ENCODE measurements at places on chromosomes 3 and 15. TPM values are rescaled to one million over a fixed set of nuclear protein-coding genes. Genes with fewer than 3 reads are reported as not detected.
A peak's percentile ranks its signal among the peaks of the same experiment; 100 is the strongest.

Gene THRB
- not detected for total RNA-seq

Gene ISLR
- total RNA-seq: not detected

Gene MASP1
- total RNA-seq: not detected

- DNase-seq: no peak
- H3K4me1 ChIP-seq: no peaks in the 10 kb centered on the region
- H3K27me3 ChIP-seq: peaks cover 8% of the 10 kb centered on the region
- no peak overlapping the region for H3K27ac ChIP-seq
- no peak overlapping the region for H3K4me3 ChIP-seq
These were observed 142.7 kb downstream of the ALDH1A2 start for GRCh38 chr15:57922776-57923175.

Gene POLQ
- total RNA-seq: 35.6 TPM

DNA sequence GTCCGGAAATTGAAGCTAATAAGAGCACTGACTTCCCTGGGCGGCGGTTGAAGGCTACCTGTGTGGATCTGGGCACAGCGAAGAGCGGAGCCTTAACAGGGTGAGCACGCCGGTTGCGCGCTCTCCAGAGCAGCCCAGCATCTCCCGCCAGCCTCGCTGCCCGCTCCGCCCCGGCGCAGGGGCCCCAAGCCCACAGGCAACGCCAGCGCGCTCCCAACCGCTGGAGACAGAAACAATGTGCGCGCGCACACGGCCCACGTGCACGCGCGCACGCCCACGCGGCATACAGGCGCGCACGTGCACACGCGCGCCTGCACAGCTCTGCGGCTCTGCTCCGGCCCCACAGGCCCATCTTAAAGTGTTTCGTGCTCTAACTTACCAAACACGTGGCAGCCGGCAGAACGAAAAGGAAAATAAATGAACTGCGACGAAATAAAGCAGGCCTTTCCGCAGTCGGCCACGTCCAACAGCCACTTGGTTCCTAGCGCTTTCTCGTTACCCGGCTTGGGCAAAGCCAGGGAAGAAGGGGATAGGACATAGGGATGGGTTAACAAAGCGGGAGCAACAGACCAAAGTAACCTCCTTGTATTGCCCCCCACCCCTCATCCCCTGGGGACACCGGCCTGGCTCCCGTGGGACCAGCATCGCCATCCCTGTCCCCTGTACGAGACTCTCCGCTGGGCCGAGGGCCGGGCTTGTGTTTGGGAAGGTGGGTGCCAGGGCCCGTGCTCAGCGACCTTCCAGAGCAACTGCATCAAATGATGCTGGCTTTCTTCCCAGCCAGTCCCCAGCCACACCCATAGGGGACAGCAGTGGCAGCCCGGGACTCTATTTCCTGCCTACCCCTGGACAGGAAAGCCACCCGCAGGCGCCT, 203.7 kb downstream of the ABHD5 start:
- peaks cover 10% of the 10 kb centered on the region for H3K4me1 ChIP-seq
- H3K27ac ChIP-seq: no peak overlapping the region
- H3K4me3 ChIP-seq: peak overlapping the region; percentile 75
- no peaks in the 10 kb centered on the region for H3K36me3 ChIP-seq
- peaks cover 47% of the 10 kb centered on the region for H3K27me3 ChIP-seq

GRCh38 chr3:55172913-55173312, 245.1 kb upstream of the LRTM1 start:
- H3K36me3 ChIP-seq: no peaks in the 10 kb centered on the region
- no peak for DNase-seq
- no peaks in the 10 kb centered on the region for H3K4me1 ChIP-seq
- no peaks in the 10 kb centered on the region for H3K27me3 ChIP-seq
- H3K27ac ChIP-seq: no peak overlapping the region

DNA sequence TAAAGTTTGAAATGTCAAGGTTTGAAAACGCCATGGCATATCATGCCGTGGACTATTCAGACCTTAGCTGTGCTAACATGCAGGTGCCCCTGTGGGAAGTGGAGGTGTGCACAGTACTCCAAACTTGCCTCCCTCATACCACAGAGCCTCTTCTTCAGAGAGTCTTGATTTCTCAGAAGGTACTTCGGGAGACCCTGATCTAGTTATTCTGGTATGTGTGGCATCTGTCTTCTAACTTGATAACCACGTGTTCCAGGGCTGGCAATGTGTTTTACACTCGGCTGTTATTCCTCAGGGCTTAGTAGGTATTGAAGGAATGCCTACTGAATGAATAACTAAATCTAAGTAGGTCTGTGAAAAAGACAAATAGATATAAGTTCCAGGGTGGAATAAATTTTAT, 309.9 kb downstream of the CLSTN2 start:
- H3K36me3 ChIP-seq: no peaks in the 10 kb centered on the region
- H3K4me3 ChIP-seq: no peak overlapping the region
- no peak overlapping the region for H3K27ac ChIP-seq
- DNase-seq: no peak
- H3K4me1 ChIP-seq: no peaks in the 10 kb centered on the region

Gene PLA2G4E
- total RNA-seq: not detected

GRCh38 chr15:90208356-90208755, 7.2 kb downstream of the SEMA4B start:
- H3K27ac ChIP-seq: no peak overlapping the region
- no peaks in the 10 kb centered on the region for H3K36me3 ChIP-seq
- H3K4me1 ChIP-seq: peaks cover 14% of the 10 kb centered on the region
- no peak overlapping the region for H3K4me3 ChIP-seq

Gene FAM174B
- 2.5 TPM for total RNA-seq

DNA sequence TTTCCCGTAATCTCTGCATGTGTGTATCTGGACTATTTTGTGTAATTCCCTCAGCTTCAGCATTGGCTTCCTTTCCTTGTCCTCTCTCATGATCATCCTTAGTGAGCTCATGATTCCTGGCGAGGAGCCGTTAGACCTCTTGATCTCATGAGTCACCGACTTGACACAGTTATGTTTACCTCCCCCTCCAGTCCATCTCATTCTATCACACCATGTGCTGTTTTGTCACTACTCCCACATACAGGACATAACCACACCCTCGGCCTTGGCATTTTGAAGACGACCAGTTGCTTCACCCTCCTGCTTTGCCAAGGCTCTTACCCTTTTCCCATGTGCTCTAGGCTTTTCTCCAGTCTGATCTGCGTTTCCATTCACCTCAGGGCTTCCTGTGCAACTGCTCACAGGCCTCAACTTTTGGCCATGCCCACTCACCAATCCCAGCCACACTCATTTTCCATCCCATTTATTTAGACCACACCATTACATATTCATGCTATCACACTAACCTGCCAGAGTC, 41.5 kb downstream of the CP start:
- no peaks in the 10 kb centered on the region for H3K27me3 ChIP-seq
- no peak overlapping the region for H3K27ac ChIP-seq
- peaks cover 1% of the 10 kb centered on the region for H3K4me1 ChIP-seq
- no peak overlapping the region for H3K4me3 ChIP-seq

DNA sequence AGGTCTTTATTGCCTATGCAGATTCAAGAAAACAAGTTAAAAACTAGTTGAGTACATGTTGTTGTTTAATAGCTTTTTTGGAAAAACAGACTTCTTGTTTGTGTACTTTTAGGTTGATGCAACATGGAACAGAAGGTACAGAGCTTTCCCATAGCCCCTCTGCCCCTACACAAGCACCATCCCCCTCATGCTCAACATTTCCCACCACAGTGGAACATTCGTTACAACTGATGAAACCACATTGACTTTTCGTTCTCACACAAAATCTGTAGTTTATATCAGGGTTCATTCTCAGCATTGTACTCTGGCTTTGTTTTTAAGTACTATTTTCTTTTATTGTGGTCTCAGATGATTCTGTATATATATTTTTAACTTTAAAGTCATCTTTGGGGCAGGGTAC, 1054.6 kb downstream of the NTRK3 start:
- no peak overlapping the region for H3K27ac ChIP-seq
- H3K4me1 ChIP-seq: no peaks in the 10 kb centered on the region
- DNase-seq: no peak
- H3K27me3 ChIP-seq: no peaks in the 10 kb centered on the region

GRCh38 chr3:145055375-145056076, 1083.9 kb downstream of the DIPK2A start:
- H3K4me1 ChIP-seq: no peaks in the 10 kb centered on the region
- no peaks in the 10 kb centered on the region for H3K36me3 ChIP-seq

DNA sequence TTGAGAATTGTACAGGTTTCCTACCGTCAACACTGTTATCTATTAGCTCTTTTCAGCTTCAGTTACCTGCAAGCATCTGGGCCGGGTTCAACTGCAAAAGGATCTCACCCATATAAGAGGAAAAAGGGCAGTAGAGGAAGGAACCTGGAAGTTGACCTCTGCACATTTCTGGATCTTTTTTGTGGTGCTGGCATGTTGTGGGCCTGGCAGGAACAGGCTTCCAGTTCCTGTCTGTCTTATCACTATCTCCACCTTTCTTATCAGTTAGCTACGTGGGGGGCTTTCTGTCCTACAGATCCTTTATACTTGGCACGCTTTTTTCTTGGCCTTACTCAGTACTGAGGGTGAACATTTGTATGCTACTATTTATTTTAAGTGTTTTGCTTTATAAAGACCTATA, 42.2 kb upstream of the TJP1 start:
- no peak overlapping the region for H3K27ac ChIP-seq
- H3K27me3 ChIP-seq: peaks cover 5% of the 10 kb centered on the region
- H3K4me3 ChIP-seq: no peak overlapping the region

- peak overlapping the region; percentile 70 for H3K4me3 ChIP-seq
- DNase-seq: peak; percentile 69
- peaks cover 37% of the 10 kb centered on the region for H3K4me1 ChIP-seq
- H3K27me3 ChIP-seq: no peaks in the 10 kb centered on the region
These were observed 179.6 kb downstream of the NSMCE3 start for GRCh38 chr15:29089731-29090616.

GRCh38 chr15:100565591-100565990, 36.4 kb downstream of the LINS1 start:
- H3K36me3 ChIP-seq: peaks cover 44% of the 10 kb centered on the region
- H3K27me3 ChIP-seq: no peaks in the 10 kb centered on the region
- H3K4me1 ChIP-seq: peaks cover 8% of the 10 kb centered on the region
- DNase-seq: no peak
- H3K4me3 ChIP-seq: no peak overlapping the region

Gene HACD3
- 36.5 TPM for total RNA-seq

DNA sequence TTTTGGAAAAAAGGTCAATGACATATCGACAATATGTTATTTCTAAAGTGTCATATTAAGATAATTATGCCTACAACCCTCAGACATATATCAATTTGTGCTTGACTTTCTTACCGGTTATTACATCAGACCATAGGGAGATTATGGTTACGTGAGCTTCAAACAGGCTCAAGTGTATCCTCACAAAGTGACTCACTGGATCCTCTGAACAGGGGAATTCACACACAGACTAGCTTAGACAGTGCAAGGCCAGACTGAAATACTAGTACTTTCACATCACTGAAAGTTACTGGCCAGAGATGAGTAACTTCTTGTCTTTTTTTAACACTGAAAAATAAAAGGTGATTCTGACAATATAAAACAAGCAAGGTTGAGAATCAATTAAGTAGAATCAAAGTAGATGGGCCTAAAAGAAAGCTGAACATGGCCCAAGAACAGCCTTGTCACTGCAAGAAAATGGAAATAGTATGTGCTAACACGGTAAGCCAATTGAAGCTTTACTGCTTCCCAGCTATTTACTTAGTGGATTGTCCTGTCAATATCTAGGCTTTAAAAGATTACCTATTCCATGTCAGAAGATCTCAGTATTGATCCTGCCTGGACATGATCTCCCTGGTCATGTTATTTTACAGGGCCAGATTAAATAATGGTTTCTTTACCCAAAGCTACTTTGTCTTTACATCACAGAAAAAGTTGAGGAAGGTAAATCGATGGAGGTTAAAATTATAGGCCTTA, 848.6 kb downstream of the ROBO1 start:
- H3K36me3 ChIP-seq: no peaks in the 10 kb centered on the region
- H3K27me3 ChIP-seq: no peaks in the 10 kb centered on the region
- DNase-seq: no peak
- no peaks in the 10 kb centered on the region for H3K4me1 ChIP-seq
- H3K4me3 ChIP-seq: no peak overlapping the region

DNA sequence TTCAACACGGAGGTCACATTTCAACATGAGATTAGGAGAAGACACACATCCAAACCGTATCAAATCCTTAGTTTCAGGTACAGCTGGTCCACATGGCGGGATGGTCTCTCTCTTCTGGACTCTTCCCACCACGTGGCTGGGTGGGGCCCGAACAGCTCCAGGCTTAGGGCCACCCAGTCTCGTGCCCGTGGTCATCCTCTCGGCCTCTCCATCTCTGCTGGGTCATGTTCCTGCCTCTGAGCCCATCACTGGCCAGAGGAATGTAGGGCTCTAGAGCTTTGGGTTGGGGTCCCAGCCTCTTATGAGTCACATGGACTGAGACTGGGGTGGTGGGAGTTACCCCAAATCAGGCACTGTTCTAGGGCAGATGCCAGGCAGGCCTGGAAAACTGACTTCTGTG, 12.2 kb downstream of the SYNM start:
- H3K4me3 ChIP-seq: no peak overlapping the region
- H3K4me1 ChIP-seq: no peaks in the 10 kb centered on the region
- no peak overlapping the region for H3K27ac ChIP-seq
- H3K36me3 ChIP-seq: no peaks in the 10 kb centered on the region
- DNase-seq: no peak

Gene ZNF502
- total RNA-seq: 2.4 TPM

Gene SIDT1
- 34.8 TPM for total RNA-seq

DNA sequence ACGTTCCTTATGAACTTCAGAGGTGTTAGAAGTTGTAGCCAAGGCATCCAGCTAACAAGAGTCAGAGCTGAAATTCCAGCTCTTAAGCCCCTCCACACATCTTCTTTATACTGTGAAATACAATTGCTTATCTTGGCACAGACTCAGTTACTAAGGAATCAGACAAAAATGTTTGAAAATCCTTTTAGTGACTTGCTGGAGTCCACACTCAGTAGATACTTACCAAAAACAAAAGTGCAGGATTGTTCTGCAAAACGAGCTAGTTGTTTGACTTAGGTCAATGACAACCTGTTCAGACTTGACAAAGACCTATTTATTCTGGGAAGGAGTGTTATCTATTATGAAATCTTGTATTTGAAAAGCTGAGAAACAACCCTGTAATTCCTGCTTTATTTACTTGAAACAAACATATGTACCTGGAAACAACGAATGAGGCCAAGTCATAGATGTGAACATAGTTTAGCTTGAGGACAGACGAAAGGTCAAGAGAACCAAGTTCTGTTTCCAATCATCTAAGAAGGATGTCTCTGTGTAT, 38.5 kb downstream of the B3GNT5 start:
- peaks cover 15% of the 10 kb centered on the region for H3K36me3 ChIP-seq
- DNase-seq: no peak
- H3K27me3 ChIP-seq: no peaks in the 10 kb centered on the region
- no peak overlapping the region for H3K4me3 ChIP-seq
- H3K4me1 ChIP-seq: peaks cover 14% of the 10 kb centered on the region
- H3K27ac ChIP-seq: no peak overlapping the region

- peaks cover 51% of the 10 kb centered on the region for H3K27me3 ChIP-seq
- DNase-seq: peak; percentile 18
- H3K4me1 ChIP-seq: peaks cover 29% of the 10 kb centered on the region
- no peak overlapping the region for H3K4me3 ChIP-seq
These were observed 9.7 kb downstream of the EPHB1 start for GRCh38 chr3:134804508-134805480.

- no peaks in the 10 kb centered on the region for H3K36me3 ChIP-seq
- H3K27ac ChIP-seq: no peak overlapping the region
- no peaks in the 10 kb centered on the region for H3K27me3 ChIP-seq
- H3K4me3 ChIP-seq: no peak overlapping the region
- DNase-seq: no peak
These were observed 16.9 kb upstream of the CLDN1 start for GRCh38 chr3:190339130-190339529.

Data from activated CD8-positive, alpha-beta T cell treated with anti-CD3 and anti-CD28 coated beads, Interleukin-2, amount 10 ng/mL, durations not matched to agents 7 days and 5 days (primary cell).